Midbrain (tissue), 1 donor: ENCODE measurements at places on chromosomes 5 and 9.

GRCh38 chr9:124457079-124457886 is 7.0 kb downstream of the ADGRD2 start:
- no peak for DNase-seq

- no peak for DNase-seq
Measured at GRCh38 chr9:137866226-137867141, 11.1 kb upstream of the CACNA1B start.

DNA sequence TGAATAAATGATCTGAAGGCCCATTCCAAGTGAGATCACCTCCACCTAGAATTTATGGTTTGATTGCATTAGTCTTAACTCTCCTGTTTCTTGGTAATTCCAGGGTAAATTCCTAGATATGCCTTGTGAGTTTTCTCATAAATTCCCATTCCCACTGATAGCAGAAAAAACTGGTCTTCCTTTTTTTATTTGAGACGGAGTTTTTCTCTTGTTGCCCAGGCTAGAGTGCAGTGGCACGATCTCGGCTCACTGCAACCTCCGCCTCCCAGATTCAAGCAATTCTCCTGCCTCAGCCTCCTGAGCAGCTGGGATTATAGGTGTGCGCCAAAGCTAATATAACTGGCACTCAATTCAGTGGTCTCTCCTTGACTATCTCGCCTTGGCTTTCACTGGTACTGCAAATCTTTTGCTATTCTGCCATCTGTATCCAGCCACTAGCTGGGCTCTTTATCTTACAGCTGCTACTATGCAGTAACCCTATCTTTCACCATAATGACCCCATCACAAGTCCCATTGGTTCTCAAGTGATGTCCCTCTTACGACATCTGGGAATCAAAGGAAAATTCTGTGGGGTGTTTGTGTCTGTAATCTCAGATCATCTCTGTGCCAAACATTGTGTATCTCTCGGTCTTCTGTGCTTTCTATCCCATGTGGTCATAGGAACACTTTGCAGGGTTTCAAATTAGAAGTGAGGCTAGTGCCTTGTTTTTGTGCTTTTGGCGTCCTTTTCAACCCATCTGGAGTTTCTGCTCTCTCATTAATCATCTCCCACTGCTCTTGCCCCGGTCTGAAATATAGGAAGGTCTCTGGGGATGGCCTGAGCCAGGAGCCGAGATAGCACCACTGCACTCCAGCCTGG is 14.4 kb downstream of the HNRNPK start:
- DNase-seq, result no peak

GRCh38 chr9:26893030-26893676 is 551 bp upstream of the CAAP1 start:
- no peak for DNase-seq

DNA sequence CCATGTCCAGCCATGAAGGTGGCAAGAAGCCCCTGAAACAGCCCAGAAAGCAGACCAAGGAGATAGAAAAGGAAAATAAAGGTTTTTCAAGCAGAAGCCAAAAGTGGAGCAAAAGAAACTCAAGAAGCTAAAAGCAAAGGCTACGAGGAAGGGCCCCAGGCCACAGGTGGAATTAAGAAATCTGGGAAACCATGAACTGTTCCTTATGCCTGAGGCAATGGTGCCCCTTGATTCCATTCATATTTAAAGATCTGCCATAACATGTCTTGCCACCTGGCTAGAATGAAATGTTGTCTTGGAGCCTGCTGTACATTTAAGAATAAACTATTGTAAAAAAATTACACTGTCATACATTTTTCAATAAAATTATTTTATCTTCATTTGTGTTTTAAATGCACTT is 59.5 kb upstream of the TARS1 start:
- DNase-seq, result no peak

DNA sequence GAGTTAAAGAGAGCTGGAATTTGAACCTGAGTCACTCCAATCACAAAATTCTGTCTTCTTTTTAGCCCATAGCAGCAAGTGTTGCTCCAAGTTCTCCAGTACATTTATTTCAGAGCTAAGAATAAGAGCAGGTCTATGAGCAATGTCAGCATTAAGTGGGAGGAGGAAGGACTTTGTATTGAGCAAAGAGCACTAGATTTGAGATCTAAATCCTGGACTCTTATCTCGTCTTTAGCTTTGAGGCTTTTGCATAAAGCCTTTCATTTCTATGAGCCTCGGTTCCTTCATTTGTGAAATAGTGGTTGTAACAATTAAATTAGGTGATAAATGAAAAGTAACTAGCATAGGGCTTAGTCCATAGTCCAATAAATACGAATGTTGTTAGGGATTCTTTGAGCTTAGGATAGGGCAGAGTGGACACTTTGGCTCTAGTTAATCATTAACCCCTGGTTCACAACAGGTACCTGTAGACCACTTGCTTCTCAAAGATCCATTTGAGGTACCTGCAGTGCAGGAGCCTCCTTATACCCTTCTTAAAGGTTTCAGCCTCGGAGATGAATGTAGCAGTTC is 464.1 kb upstream of the KLF4 start:
- DNase-seq, result no peak

DNA sequence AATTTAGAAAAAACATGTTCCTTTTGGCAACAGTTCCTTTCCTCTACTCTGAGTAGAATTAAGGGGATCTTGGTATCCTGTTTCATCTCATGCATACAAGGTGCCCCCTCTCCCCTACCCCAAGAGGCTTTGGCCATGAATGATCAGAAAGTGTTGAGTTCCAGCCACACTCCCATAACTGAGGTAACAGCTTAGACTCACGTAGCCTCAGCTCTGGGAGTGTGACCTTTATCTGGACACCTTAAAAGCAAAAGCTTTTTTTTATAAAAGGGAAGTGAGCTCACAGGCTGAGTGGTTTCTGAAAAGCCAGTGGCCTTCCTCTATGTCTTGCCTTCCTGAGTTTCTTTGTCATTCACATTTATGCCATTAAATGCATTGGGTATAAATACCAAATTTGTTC is 900 bp upstream of the HAVCR2 start:
- peak; percentile 31 for DNase-seq

GRCh38 chr9:75649060-75649459 is 241.4 kb upstream of the PCSK5 start:
- no peak for DNase-seq

DNA sequence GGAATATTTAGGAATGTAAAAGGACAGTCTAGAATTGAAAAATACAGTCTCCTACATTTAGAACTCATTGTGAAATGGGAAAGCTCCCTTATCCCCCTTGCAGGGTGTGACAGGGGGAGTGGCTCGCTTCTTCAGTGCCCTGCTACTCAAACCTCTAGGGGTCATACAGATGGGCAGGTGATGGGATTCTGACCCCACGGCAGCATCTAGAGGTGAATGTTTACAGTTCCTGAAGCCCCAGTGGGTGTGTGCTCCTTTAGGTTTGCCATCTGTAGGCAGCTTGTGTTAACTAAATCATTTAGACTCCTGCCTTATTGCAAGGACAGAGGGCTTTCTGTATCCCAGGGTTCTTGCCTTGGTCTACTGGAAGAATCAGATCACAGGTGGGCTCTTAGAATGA is 271.0 kb upstream of the MPDZ start:
- no peak for DNase-seq
